ENCODE measurements at places on chromosomes 2 and 18. TPM values are rescaled to one million over a fixed set of nuclear protein-coding genes. Genes with fewer than 3 reads are reported as not detected.

- DNase-seq: no peak
These were observed 80.6 kb downstream of the TRABD2A start for GRCh38 chr2:84800194-84800805.

Gene HJURP
- total RNA-seq: 8.9 TPM

DNA sequence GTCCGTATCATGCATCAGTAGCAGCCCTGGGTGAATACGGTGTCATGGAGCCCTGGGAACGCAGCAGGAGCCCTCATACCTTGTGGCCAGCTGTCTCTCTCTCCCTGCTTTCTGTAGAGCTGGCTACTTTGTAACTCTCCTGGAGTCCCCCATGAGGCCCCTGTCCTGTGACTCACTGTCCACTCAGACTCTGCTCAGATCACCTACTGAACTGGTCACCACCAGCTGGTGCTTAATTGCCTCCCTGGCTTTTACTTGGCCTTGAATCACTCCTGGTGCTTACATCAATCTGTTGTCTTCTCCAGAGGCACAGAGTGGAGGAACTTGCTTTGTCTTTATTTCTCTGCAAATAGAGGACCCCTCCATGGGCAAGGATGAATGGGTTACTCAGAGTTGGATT lies 172.7 kb downstream of the HRH4 start:
- DNase-seq: no peak

Gene ALPG
- total RNA-seq: not detected

Gene GALNT3
- 14.0 TPM for total RNA-seq

DNA sequence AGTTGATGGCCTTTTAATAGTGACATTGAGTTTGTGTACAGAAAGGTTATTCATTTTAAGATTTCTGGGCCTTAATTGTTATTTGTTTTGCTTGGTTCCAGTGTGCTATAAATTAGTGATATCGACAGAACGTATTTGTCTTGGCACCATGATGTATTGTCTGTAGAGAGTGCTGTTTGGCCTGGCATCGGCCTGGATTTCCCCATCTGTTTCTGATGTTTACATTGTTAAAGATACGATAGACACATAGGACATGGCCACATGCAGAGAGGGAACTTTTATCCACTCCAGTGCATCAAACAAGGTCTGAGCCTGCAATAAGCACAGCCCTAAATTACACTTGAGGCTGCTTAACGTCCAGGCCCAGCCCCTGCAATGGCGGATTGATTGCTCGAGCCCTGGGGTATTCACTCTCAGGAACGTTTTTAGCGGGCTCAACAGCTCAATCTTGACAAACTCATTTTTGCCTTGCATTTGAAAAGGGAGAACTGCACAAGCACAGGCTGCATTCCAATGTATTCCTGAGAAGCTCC lies 144.7 kb downstream of the SLC4A3 start:
- DNase-seq: no peak

DNA sequence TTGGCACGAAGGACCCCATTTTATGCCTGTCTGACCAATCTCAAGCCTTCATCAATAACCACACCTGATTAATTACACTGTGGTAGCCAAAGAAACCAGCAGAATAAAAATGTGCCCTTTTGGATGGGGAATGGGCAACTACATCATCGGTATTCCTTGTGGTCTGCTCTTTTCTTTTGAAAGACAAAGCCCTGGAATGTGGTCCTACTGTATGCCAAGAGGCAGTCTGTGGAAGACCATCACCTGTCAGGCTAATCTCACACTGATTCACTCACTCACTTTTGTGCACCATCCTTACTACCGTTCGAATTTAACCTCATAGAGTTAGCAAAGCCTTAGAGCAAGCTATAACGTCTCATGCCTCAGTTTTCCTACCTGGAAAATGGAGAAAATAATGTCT lies 275.2 kb upstream of the LRRTM1 start:
- DNase-seq: no peak

Gene CPO
- 0.53 TPM for total RNA-seq

DNA sequence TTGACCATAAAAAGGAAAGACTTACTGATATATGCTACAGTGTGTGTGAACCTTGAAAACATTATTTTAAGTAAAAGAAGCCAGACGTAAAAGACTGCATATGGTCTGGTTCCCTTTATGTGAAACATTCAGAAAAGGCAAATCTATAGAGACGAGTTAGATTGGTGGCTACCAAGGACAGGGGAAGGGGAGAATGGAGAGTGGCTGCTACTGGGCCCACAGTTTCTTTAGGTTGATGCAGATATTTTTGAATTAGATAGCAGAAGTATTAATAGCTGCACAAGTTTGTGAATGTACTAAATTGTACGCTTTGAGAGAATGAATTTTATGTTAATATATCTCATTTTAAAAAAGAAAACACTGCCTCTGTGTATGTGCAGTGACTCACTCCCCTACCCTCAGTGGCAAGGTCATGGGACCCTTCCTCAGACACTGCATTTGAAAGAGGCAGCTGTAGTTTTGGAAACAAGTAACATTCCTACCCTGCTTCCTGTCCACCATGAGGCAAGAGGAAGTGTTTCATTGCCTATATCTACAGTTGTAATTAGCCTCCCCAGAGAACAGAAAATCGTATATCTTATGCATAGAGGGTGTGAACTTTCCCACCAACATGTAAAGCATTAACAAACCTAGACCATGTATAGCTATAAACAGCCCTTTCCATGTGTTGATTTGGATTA lies 29.8 kb upstream of the ARMC9 start:
- DNase-seq: no peak

GRCh38 chr18:33446604-33447003 lies 6.1 kb upstream of the CCDC178 start:
- no peak for DNase-seq
